ENCODE measurements at places on chromosomes 1 and 21.

DNA sequence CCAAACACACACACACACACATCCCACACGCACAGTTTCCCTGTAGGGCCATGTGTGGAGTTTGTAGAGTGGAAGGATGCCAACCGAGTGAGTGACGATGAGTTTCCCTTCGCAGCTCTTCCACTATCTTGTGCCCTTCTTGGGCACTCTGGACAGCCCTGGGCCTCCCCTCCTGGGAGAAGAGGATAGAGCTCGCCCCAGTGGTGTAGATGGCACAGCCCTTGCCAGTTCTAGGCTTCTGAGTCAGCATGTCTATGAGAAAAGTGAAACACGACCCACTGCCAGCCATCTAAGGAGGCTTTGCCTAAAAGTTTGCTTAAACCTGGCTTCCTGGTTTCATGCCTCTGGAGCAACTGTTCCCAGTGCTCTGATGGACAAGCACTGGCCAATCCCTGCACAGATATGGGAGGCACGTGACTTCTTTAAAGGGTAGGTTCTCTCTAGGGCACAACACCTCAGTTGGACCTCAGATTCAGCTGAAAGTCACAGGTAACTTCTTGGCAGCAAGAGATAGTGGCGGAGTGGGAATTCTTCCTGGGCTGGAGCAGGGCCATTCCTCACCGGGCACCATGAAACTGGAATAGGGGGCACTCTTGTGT, 195.9 kb upstream of the GALNT2 start:
- DNase-seq, result no peak

DNA sequence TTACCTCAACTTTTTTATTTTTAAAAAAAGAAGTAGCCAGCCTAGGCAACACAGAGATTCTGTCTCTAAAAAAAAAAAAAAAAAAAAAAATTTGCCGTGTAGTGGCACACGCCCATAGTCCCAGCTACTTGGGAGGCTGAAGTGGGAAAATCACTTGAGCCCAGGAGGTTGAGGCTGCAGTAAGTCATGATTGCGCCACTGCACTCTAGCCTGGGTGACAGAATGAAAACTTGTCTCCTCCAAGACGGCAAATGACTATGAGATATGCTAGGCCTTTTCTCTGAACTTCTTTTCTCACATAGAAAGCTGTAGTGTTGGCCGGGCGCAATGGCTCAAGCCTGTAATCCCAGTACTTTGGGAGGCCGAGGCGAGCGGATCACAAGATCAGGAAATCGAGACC, 24.7 kb upstream of the PTCH2 start:
- no peak for DNase-seq

- DNase-seq, result no peak
Measured at GRCh38 chr1:202711949-202712635, 1.8 kb upstream of the SYT2 start.

DNA sequence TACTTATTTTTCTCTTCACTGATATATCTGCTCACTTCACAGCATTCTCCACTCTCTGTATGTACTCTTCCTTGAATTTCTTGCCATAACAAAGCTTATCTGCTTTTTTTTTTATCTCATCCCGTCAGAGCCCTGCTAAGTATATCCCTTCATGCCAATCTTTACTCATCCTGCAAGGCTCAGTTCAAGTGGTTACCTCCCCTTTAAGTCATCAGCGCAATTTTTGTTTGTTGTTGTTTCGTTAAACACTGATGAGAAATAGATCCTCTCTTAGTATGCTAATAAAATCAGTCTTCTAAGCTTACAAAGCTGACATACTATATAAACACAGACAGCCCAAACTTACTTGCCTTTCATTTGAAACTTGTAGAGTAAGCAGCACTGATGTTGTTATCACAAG, 17.8 kb downstream of the COL24A1 start:
- DNase-seq, result no peak

DNA sequence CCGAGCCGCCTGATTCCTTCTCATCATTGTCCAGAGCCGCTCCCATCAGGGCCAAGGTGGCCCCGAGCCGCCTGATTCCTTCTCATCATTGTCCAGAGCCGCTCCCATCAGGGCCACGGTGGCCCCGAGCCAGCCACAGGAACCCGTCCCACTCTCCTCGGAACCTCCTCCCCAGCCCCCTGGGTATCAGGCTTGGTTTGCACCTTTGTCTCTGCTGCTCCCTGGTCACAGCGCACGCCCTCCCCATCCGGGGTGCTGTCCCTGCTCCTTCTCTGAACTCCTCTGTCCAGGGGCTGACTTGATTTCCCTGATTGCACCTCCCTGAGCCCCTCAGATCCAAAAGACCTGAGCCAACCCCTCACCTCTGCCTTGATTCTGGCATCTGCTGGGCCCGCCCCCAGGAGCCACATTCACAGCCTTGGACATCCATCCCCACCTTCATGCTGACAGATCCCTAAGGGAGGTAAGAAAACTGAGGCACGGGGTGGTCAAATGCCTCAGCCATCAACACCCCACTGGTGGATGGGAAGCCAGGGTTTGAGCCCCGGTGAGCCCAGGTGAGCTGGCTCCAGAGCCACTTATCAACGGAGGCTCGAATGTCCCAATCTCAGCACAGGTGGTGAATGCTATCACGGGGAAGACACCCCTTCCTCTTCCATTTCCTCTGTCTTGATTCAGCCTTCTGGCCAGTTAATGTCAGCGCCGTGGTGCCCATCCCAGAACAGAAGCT, 25.6 kb upstream of the COL18A1 start:
- no peak for DNase-seq

GRCh38 chr1:183970516-183971300, 66.8 kb downstream of the COLGALT2 start:
- DNase-seq, result no peak

DNA sequence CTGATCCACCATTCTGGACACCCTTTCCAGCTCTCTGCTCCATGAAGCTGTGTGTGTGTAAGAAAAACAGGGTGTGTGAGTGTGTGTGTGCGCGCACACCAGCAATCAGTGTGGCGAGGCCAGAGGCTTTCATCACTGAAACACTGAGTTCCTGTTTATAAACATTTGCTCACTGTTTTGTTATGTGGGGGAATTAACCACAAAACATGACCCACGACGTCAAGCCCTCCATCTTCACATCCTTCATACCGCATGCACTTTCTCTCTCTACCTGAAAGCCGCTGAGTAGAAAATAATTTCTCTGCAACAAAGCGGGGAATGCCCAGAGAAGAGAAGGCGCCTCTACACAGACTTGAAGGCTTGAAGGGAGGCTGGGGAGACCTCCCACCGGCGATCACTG, 148.9 kb upstream of the IRF2BP2 start:
- DNase-seq, result no peak

DNA sequence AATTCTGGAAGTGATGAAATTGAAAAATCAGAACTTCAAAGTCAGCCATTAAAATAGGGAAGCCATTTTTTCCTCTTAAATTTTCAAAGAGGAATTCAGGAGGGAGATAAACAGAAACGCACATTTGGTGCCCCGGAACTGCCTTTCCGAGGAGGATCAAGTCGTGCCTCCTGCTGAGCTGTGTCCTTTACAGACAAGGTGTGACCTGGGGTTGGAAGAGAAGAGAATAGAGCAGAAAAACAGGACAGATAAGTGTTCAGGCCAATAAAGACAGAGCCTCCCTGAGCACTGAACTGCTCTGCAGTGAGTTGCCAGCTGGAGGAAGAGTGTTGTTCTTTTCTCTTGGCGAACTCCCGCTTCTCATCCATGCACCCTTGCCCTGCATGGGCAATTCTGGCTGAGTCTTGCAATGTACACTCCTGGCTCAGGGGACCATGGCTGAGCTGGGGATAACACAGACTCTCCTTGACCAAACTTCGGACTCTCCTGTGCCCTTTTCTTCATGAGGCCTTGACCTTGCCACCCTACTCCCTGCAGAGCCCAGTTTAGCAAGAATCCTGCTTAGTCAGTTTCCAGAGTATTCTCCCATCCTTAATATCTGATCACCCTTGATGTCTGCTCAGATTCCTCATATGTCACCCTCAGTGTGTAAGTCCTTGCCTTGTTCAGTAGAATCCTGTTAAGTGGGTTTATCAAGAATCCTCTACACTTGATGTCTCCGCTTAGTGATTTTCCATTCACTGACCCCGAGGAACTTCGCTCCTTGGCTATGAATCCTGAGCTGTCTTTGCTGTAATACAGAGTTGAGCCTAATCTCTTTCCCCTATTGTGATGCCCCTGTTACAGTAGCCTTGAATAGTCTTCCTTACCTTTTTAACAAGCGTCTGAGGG, 1.3 kb upstream of the MTARC1 start:
- no peak for DNase-seq

- no peak for DNase-seq
Measured at GRCh38 chr1:28104866-28105467, 16.6 kb upstream of the EYA3 start.

- DNase-seq, result no peak
Measured at GRCh38 chr1:225474986-225475820, 47.4 kb upstream of the LBR start.

DNA sequence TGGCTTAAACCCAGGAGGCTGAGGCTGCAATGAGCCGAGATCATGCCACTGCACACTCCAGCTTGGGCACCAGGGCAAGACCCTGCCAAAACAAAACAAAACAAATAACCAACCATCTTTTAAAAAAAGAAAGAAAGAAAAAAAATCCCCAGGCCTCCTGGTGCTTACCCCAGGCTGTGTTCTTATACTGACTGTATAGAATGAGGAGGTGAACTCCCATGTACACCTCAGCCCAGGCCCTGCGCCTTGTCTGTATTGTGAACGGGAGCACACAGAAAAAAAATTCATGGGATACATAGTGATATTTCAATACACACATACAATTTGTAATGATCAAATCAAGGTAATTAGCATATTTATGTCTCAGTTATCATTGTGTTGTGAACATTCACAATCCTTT, 14.1 kb downstream of the RPL5 start:
- no peak for DNase-seq

DNA sequence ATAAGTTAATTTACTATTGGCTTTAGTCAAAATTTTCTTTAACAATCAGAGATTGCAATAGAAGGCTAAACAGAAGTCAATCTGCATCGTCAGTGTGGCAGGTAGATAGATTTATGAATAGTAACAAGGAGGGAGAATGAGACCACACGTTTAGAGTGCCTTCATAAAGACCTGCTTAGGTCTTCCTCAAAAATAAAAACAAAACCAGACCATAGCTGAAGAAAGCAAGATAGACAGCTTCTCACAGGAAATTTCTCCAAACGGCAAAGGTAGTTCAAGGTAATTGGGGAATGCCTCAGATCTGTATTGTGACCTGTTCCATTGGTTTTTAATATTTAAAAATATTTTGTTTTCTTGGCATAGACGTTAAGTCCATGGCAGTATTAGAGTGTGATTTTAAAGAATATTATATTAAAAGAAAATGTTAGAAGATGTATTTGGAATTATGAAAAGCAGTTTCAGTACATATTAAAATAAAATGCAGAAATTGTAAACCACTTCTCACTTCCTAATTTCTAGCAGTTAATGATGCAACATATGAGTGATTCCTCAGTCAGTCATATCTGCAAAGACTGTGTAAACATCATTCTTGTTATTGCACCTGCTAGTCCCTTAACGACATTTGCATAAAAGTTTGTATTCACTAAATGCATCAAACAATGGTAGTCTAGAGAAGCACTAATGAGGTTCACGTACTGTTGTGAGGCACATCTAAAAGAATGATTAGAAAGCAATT, 278.0 kb downstream of the HLX start:
- DNase-seq, result no peak

- DNase-seq, result no peak
Measured at GRCh38 chr21:33189237-33189636, 40.5 kb upstream of the IFNAR2 start.
